ENCODE measurements at places on chromosomes 11 and 22. TPM values are rescaled to one million over a fixed set of nuclear protein-coding genes. Genes with fewer than 3 reads are reported as not detected.

Gene PKDREJ
- total RNA-seq: not detected

Gene CRY2
- 21.8 TPM for total RNA-seq

Gene TSSK2
- not detected for total RNA-seq

GRCh38 chr11:16743478-16743877 lies 5.0 kb downstream of the C11orf58 start:
- no peak for DNase-seq

DNA sequence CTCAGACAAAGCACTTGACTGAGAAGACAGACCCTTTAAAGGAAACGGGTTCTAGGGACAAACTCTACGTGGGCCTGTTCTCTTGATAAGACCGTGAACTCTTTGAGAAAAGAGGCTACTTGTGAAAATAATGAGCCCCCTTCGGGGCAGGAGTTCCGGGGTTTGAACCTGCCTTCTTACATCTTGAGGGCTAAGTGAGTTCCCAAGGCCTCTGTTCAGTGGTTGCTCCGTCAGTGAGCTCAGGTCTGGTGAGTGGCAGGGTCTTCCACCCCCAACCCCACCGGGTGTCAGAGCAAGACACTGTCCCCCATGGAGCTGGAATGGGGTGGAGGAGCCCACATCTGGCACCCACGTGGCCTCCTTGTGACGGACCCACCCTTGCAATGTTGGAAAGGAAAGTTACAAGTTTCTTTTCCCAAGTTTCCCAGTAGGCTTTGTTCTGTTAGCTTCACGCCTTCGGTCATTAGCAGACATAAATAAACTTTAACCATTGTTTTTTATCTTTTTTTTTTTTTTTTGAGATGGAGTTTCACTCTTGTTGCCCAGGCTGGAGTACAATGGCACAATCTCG lies 6.3 kb upstream of the SAMM50 start:
- peak; percentile 51 for DNase-seq

- peak; percentile 78 for DNase-seq
Measured at GRCh38 chr11:196786-197731, 4.2 kb downstream of the SCGB1C1 start.

DNA sequence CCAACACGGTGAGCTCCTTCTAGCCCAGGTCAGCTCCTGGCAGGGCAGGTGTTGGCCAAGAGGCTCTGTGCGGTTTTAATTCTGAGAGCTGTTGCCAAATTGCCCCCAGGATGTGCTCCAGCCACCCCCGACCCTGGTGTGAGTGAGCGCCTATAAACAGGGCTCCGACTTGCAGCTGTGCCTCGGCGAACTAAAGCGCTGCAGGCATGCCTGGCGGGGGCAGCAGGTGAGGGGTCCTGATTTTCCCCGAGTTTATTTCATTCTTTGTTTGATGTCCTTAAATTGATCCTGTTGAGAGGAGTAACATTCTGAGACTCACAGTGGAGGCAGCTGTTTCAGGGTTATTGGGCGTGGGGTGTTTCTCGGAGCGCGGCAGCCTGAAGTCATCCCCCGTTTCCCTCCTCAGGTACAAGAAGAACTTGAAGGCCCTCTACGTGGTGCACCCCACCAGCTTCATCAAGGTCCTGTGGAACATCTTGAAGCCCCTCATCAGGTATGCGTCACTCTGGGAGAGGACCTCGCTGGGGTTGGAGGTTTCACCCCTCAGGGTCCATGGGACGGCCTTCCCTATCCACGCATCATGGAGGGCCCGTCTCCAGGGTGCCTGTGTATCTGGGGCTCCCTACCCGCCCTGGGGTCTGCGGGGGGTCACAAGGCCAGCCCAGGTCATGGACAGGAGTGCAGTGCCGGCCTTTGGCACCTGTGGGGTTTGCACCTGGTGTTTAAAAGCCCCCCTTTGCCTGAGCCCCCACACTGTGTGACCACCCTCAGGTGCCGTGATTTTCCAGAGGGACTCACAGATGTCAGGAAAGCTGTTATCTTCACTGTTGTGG lies 62.1 kb downstream of the ARHGAP8 start:
- DNase-seq: no peak

GRCh38 chr22:16955678-16956210 lies 52.3 kb downstream of the GAB4 start:
- no peak for DNase-seq

DNA sequence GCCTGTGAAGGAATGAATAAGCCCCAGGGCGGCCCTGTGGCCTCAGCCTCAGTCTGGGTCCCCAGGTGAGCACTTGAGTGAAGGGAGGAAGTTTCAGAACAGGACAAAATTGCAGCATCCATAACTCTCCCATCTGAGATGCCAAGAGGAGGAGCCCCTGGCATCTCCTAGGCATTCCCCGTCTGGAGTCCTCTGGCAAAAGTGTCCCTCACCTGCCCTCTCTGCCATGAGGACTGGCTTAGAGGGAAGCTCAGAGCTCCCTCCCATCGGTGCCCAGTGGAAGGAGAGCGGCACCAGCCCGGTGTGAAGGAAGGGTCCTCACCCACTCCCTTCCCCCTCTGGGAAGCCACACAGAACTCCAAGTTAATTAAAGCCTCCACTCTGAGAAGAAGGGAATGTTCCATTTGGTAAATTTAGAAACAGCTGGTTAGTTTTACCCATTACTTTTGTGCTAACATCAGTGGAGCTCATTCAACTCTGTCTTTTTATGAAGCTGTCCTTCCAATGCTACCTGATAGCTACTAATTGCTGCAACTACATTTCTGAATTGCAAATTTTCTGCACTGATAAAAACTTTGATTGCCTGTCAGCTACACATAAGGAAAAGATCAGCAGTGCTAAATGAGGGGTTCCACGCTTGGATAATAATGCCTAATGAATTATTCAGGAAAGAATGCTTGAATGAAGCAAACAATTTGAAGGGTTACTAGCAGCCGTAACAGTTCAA lies 123.3 kb upstream of the RCN1 start:
- DNase-seq: no peak

DNA sequence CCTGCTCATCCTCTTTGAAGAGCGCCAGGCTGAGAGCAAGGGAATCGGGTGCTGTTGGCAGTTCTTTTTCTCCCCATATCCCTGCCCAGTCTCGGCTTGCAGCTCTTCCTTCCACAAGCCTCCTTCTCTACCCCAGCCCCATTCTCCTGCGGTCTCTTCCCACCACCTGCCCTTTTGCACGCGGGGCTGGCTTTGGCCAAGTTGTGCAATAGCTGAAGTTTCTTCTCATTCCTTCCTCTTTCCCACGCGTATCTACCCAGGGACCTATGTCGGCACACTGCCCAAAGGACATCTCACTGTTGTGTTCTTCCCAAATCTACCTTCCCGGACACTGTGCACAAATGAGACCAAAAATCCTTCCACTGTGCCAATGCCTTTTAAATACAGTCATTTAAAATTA lies 22.3 kb upstream of the HTR3A start:
- DNase-seq: no peak

GRCh38 chr11:2914455-2915195 lies 14.6 kb downstream of the PHLDA2 start:
- no peak for DNase-seq

DNA sequence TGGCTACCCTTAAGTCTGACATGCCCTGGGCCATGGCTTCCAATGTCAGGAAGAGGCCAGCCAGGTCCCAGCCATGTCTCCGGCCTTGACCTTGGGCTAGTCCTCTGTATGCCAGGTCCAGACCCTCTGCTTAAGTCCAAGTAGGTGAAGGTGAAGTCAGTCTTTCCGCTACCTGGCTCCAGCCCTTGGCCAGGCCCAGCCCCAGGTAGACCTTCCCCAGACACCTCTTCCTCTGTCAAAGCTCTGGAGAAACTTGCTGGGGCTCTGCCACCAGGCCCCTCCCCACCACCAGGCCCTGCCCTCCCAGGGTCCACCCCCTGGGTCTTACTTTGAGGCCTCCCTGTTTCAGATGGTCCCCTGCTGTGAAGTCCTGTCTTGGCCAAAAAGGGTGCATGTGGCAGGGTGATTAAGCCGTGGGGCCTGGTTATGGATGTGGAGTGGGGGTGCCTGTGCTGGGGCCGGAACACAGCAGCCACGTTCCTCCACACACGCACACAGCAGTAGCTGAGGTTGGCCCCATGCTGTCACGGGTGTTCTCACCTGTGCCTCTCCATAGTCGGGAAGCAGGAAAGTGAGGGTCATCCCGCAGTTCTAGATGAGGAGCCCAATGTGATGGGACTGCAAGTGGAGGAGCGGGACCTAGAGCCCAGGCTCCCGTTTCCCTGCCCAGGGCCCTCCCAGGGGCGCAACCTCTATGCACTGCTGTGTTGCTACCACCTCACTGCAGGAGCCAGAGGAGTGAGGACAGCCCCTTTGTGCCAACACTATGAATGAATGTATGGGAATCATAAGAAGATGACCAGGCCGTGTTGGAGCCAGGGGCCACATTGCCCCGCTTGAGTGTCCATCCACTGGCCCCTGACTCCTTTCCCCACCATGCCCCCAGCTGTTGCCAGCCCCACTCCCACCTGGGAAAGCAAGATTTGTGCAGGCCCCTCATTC lies 72.2 kb downstream of the LINC01488 start:
- DNase-seq: peak; percentile 57

GRCh38 chr11:35553831-35554230 lies 28.4 kb upstream of the PAMR1 start:
- DNase-seq: peak; percentile 84

All from osteoblast (primary cell).